Type B pancreatic cell (in vitro differentiated cells): ENCODE measurements at places on chromosomes 12 and 14.

DNA sequence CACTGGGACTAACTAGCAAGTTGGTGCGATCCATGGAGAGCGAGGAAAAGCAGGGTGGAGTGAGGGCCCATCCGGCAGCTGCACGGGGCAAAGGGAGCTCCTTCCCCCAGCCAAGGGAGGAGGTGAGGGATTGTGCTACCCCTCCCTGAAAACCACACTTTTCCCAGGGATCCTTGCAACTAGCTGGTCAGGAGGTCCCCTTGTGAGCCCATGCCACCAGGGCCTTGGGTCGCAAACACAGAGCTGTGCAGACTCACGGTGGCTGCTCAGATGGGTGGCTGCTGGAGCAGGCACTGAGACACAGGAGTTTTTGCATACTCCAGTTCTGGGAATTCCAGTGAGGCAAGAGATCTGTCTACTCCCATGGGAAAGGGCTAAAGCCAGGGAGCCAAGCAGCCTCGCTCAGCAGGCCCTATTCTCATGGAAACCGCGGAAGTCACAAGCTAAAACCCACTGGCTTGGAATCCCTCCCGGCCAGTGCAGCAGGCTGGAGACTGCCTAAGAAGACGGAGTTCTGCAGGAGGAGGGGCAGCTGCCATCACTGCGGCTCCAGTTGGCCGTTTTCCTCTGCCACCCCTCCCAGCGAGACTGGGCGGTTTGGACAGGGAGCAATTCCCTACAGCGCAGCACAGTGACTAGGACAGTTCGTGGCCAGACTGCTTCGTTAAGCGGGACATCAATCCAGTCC lies 10.9 kb upstream of the ZNF705A start:
- DNase-seq = no peak

DNA sequence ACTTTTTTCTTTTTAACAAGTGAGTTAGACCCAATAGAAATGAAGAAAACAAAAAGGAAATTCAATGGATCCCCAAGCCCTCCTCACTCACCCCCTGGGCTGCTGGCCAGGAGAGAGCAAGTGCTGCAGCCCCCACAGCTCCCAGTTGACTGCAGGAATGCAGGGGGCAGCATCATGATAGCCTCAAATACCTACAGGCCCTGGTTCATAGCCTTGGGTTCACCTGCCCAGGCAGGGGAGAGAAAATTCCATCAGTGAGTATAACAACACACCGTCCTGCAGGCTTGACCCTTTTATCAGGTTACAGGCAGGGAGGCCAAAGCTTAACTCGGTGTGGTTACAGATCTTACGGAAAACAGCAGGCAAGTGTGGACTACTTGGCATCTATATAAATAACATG lies 76.3 kb downstream of the PHLDA1 start:
- no peak for DNase-seq

DNA sequence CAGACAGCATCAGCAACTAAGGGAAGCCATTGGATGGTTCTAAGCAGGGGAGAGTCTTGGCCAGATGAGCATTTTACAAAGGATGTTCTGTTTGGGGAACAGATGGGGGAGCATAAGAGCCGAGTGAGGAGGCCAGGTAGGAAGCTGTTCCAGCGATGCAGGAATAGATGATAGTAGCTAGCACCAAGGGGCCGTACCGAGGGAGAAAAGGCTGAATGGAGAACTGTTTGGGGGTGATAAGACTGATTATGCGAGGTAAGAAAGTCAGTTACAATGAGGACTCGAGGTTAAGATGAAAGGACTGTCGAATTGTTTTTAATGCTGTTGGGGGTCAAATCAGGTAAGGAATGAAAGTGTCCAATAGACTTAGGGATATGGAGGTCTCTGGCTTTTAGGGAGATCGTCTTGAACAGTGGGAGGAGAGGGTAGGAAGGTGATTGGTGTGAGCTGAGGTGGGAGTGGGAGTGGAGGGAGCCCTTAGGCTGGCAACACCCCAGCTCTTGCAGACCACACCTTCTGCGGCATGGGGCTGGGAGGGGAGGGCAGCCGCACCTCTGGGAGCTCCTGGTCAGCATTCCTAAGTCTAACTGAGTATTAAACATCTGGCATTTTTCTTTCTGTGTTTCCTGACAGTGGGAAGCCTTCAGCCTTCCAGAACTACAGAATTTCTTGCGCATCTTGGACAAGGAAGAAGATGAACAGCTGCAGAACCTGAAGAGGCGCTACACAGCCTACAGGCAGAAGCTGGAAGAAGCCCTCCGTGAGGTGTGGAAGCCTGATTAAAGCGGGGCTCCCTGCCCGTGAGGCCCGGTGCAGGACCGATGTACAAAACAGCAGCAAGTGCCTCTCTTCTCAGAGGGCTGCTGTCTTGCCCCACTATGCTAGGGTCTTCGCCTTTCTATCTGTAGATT lies 64.8 kb downstream of the GNS start:
- DNase-seq = no peak

GRCh38 chr12:94710933-94711332 lies 60.6 kb upstream of the TMCC3 start:
- DNase-seq = no peak

GRCh38 chr12:130281153-130281799 lies 56.4 kb upstream of the PIWIL1 start:
- no peak for DNase-seq

- DNase-seq = no peak
Observed at GRCh38 chr12:51171884-51172514, 936 bp downstream of the TFCP2 start.

DNA sequence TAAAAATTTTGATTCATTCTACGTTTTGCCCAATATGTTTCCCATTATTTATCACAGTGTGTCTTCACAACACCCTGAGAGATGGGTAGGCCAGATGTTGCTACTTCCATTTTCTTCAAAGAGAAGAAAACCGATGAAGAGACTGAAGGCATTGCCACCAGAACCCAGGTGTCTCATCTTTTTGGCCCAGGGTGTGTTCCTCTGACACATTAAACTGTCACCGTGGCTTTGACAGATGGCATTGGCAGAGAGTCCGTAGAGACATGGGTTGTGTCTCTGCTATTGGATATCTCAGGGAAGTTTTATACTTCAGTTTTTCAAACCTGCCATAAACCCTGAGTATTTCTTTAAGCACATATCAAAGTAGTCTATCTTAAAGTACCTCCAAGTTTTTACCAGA lies 11.3 kb upstream of the NUDT4 start:
- DNase-seq = no peak

GRCh38 chr12:15682826-15683225 lies 106.4 kb downstream of the EPS8 start:
- DNase-seq = no peak

DNA sequence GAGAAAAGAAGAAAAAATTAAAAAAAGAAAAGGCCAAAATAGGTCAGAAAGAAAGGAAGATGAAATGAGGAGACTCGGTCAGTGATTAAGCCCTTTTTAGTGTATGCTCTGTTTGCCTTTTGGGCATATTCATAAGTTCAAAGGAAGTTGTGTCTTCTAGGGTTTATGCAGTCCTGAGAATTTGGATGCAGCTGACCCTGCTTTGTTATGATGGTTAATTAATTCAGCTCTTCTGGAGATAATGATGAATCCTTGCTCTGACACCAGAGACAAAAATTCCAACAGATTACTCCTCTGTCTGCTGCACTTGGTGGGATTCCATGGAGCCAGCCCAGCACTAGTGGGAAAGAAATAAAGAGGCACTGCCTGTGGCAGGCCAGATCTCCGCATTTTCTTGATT lies 4.5 kb upstream of the SLC7A8 start:
- no peak for DNase-seq

DNA sequence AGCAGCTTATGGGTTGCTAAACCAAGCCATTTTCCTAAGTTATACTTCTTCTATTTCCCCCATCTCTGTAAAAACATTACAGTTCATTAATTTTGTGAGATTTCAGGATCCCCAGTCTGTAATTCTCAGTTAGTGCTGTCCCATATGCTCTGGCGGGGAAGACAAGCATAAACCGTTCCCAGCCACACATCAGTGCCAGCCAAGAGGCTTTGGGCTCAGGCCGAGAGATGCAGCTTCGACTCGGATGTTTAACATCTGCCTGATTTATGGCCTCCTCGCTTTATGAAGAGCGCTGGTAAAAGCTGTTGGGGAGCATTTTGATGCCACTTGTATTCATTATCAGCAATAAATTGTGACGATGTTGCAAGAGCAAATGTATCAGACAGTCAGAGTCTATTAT lies 349.1 kb upstream of the CCDC196 start:
- DNase-seq = no peak

DNA sequence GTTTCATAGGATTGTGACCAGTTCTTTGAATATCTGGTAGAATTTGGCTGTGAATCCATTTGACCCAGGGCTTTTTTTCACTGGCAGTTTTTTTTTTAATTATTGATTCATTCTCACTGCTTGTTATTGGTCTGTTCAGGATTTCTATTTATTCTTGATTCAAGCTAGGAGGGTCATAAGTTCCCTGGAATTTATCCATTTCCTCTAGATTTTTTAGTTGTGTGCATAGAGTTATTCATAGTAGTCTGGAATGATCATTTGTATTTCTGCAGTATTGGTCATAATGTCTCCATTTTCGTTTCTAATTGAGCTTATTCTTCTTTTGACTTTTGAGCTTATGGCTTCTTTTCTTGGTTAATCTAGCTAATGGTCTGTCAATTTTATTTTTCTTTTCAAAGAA lies 291.6 kb downstream of the AKAP6 start:
- DNase-seq = no peak

- peak; percentile 85 for DNase-seq
Observed at GRCh38 chr12:52879394-52880351, 25.2 kb downstream of the KRT8 start.

DNA sequence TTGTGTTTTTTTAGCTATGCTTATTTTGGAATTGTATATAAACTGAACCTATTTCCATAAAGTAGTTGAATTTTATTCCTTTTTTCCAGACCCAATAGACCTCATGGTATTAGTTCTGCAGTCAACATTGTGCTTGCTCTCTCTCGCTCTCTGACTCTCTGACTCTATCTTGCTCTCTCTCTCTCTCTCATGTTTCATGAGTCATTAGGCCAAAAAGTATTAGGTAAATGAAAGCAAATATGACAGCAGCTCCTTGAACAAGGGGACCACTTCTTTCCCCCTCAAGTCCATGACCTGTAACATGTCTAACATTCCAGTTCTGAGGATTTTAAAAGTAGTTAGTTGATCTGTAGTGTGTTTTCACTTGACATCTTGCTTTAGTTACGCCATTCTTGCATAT lies 14.0 kb upstream of the C12orf71 start:
- DNase-seq = no peak

GRCh38 chr14:100850841-100851585 lies 25.1 kb downstream of the MEG3 start:
- no peak for DNase-seq

- DNase-seq = no peak
Observed at GRCh38 chr12:21656905-21657325, 727 bp downstream of the LDHB start.

DNA sequence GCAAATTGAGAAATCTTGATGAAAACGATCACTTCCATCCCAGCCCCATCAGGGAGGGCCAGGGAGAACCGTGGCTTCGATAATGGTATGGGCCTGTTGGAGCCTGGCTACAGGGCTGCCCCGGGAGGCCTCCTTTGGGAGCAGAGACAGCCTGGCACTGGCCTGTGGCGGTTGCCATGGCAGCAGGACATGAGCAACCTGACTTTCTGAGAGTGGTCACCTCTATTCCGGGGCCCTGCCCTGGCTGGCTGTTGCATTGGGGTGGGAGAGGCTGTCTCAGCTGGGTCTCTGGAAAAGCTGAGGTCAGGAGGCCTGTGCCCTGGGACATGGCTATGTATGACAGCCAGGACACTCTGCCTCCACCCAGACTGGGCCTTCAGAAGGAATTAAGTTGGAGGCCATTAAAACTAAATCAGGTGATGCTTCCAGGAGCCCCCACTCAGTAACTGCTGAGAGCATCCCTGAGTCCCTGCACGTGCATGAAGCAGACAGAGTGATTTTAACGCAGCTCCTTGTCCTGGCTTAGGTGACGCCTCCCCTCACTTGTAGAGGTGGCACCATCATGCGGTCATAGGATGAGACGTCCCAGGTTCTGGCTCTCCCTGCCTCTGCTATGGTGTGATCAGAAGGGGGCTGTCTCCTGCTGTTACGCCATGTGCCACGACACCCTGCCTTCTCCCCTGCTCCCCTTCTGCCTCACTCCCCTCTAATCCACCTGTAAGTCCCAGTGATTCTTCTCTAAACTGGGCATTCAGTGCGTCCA lies 126.3 kb downstream of the SLC25A47 start:
- no peak for DNase-seq

- DNase-seq = no peak
Observed at GRCh38 chr12:16622338-16622737, 16.4 kb upstream of the LMO3 start.

- no peak for DNase-seq
Observed at GRCh38 chr12:17158201-17158600, 552.2 kb upstream of the LMO3 start.

- no peak for DNase-seq
Observed at GRCh38 chr14:43116341-43116740, 1390.7 kb downstream of the FSCB start.

GRCh38 chr14:103932791-103933490 lies 4.7 kb downstream of the TDRD9 start:
- no peak for DNase-seq

DNA sequence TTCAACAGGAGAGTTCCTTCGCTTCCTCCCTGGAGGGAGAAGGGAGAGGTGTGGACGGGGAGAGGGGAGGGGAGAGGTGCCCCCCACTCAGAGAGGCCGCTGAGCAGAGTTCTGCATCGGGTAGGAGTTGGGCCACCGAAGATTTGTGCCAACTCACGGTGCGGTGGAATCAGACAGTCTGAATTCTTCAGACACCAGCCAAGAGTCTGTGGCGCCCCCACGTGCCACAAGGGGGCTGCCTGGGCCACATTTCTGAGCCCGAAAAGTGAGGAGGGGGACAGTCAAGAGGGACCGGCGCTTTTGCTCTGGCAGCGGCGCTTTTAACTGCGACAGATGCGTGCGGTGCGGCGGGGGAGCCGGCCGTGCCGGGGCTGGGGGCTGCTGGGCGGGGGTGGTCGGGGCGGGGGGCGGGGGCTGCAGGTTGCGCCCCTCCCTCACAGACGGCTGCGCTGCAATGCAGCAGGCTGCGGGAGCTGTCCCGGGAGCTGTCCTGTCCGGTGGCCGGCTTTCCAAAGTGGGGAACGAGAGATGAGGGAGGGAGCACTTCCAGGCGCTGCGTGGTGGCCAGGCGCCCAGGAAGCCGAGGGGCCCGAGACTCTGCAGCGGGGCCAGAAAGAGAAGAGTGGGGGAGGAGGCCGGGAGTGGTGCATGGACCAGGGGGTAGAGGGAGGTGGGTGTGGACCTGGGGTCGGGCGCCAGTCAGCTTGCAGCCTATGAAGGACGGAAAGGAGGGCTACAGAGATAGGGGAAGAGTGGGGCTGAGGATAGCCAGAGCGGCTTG lies 975 bp upstream of the RTL1 start:
- no peak for DNase-seq

- peak; percentile 89 for DNase-seq
Observed at GRCh38 chr12:52278575-52279421, 4.4 kb downstream of the KRT86 start.

DNA sequence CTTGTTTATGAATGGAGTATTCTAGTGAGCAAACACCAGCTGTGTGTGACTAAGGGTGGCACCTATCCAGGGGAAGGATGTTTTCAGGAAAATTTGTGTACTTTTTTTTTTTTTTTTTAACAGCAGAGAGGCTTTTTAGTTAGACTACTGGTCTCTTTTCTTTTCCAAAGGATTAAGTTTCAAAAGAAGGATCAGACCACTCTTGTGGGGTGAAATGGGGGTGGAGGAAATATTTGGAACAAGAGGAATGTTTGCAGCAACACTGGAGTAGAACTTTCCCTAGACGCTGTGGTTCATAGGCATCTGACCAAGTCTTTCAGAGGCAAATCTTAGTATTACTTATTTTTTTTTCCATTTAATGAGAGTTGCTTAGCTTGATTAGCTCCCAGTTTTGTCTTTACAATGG lies 21.1 kb downstream of the NUBPL start:
- DNase-seq = no peak
